ENCODE measurements at places on chromosomes 4 and X.
A peak's percentile ranks its signal among the peaks of the same experiment; 100 is the strongest.

GRCh38 chr4:105780176-105780575 lies 71.6 kb downstream of the GSTCD start:
- no peak for DNase-seq

DNA sequence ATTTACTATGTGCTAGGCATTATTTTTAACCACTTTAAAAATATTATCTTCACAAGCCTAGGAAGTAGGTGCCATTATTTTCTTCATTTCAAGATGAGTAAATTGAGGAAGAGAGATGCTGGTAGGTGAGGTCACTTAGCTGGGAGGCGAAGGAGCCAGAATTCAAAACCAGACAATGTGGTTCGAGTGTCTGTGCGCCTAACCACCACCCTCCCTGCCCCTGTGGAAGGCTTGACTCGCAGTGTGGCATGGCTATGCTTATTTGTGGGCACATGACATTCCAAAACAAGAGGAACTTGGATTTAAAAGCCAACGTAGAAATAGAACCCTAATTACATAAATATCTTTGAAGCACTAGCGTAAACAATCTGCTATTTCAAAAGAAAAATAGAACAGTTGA lies 226.6 kb upstream of the PITX2 start:
- no peak for DNase-seq

- peak; percentile 46 for DNase-seq
These were observed 69.4 kb upstream of the KIT start for GRCh38 chr4:54588404-54588803.

GRCh38 chr4:113157086-113157857 lies 107.8 kb downstream of the ANK2 start:
- no peak for DNase-seq

- peak; percentile 3 for DNase-seq
These were observed 26.1 kb downstream of the ZRSR2 start for GRCh38 chrX:15816438-15816809.

- no peak for DNase-seq
These were observed 45.7 kb downstream of the TRIM61 start for GRCh38 chr4:164931551-164932324.

DNA sequence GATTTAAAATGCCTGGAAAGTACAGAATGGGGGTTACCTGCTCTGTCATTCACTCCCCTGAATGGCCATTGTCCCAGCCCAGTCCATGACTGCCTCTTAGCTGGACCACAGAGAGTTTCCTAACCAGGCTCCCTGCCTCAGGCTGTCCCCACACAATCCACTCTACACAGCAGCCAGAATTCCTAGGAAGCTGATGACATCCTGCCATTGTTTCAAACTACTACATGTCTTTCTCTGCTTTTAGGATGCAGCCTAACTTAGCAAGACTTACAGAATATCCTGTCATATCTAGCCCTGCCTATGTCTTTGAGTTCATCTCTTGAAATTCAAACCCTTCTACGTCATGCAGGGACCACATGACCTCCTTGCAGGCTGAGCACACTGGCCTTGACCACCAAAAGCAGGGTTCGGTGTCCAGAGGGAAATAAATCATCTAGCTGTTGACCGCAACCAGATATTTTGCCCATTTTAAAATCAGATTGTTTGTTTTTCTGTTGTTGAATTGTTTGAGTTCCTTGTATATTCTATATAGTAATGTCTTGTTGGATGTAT lies 16.1 kb upstream of the CRMP1 start:
- no peak for DNase-seq

DNA sequence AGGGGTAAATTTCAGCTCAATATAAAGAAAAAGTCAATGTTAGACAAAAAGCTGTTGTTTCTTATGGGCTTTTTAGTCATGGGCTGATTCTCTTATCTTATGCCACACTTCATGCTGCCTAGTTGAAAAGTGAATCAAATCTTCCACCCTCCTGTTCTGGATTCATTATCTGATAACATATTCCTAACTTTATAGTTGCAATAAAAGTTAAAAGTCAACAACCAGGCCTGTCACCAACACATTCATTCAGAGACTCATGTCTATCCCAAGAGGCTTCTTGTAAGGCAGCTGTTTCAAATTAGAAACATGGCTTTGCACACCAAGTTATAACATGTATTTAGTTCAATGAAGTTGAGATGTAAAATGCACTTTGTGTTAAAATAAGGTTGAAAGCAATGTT lies 243.8 kb downstream of the ADAMTS3 start:
- no peak for DNase-seq

- no peak for DNase-seq
These were observed 12.3 kb downstream of the AASDH start for GRCh38 chr4:56374956-56375355.

GRCh38 chr4:37762294-37762990 lies 64.0 kb upstream of the PGM2 start:
- peak; percentile 69 for DNase-seq

- DNase-seq: no peak
These were observed 74.3 kb upstream of the PPP2R3B start for GRCh38 chrX:460823-461640.

DNA sequence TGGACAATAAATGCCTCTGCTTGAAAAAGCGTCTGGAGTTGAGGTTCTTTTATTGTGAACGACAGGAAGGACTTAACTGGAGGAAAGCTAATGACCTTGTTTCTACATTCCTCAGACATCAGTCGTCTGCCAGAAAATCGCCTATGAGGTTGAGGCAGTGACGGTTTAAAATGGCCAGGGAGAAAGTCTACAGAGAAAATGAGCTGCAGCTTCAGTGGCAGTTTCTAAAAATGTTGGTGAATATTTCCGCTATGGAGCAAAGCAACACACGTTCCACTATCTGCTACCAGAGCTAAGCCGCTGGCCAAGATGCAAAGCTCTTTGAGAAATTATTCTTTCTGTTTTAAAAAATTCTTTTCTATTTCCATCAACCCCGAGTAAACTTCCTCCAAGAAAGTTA lies 116.9 kb upstream of the GALNT7 start:
- peak; percentile 27 for DNase-seq

DNA sequence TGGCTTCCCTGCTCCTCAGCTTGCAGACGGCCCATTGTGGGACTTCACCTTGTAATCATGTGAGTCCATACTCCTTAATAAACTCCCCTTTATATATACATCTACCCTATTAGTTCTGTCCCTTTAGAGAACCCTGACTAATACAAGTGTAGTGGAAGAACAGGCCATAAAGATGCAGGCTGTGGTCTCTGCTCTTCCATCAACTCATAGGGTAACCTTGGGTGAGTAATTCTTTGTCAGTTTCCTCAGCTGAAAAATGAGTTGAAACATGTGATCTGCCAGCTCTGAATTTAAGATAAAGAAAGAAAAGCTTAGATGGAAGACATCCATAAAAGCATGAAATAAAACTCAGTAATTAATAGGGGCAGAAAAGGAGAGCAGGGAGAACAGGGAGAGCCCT lies 103.6 kb downstream of the ENOX2 start:
- DNase-seq: peak; percentile 45

- DNase-seq: no peak
These were observed 7.0 kb downstream of the PKD2 start for GRCh38 chr4:88014386-88014905.

- no peak for DNase-seq
These were observed 56.6 kb downstream of the SERPINA7 start for GRCh38 chrX:105981772-105982485.

DNA sequence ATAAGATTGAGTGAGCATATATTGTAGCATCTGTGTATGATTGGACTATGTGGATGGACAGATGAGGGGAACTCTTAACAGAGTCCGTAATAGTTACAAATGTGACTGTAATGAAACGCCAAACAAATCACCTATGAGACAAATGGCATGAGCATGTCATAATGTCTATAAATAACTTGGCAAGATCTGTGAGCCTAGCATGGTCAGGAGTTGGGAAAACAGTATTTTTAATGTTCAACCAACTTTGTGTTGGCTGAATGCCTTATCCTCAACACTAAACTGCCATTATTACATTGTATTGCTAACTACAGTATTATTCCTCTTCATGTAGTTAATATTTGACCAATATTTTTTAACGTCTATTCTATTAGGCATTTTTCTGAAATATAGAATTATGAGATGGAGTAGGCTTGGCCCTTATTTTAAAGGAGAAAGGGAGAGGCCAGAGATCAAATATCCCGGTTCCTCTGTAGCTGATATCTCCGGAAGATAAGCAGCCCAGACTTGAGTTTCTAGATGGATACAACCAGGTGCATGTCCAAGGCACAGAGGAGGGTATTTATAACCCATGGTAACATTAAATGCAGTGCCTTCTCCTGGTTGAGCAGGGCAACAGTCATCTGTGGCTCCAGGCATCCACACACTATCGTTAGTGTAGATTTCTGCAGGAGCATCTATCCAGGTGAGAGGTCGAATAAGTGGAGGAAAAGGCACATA lies 32.7 kb downstream of the PF4 start:
- no peak for DNase-seq

DNA sequence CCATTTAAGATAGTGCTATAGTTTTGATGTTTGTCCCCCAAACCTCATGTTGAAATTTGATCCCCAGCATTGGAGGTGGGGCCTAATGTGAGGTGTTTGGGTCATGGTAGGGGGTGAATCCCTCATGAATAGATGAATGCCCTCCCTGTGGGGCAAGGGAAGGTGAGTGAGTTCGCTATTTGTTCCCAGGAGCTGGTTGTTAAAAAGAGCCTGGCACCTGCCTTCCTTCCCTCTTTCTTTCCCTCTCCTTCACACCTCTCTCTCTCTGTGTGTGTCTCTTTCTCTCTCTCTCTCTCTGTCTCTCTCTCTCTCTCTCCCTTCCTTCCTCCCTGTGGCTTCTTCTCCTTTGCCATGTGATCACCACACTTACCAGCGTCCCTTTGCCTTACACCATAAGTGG lies 160.7 kb downstream of the AASDH start:
- no peak for DNase-seq

- no peak for DNase-seq
These were observed 107.3 kb downstream of the PSAPL1 start for GRCh38 chr4:7327341-7327885.

DNA sequence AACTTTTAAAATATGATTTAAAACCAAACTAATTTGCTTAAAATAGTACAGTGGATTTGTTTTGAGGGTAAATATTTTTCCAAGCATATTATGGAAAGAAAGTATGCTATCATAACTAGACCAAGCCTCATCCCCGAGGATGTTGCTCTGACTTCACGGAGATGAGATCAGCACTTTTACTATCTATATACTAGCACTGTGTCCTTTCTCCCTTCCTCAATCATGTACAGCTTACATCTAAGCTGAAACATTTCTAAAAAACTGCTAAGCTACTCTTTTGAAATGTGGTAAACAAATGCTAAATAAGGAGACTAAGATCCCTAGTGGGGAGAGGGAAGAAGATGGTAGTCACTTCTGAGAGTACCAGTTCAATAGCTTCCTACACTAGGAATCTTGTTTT lies 23.8 kb downstream of the AMMECR1 start:
- no peak for DNase-seq

GRCh38 chr4:73902038-73902637 lies 32.9 kb downstream of the CXCL1 start:
- peak; percentile 78 for DNase-seq

DNA sequence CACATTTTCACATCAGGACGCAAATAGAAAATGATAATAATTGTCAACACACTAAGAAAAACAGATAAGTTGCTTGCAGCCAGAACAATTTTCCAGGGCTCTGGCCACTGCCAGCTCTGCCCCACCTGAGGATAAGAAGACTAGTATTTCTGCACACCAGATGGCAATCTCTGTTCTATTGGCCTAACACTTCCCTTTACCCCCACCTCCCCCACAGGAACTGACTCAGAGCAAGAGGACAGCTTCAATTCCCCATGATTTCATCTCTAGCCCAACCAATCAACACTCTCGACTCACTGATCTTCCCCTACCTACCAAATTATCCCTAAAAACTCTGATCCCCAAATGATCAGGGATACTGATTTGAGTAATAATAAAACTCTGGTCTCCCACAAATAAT lies 164.0 kb downstream of the SMARCA1 start:
- peak; percentile 1 for DNase-seq

All from amniotic epithelial cell (primary cell).